Thoracic aorta (tissue), 2 donors: ENCODE measurements at places on chromosomes 13 and 19. TPM values are rescaled to one million over a fixed set of nuclear protein-coding genes. Genes with fewer than 3 reads are reported as not detected.

GRCh38 chr13:33045851-33046592 is 29.8 kb downstream of the KL start:
- no peak for DNase-seq
- H3K4me3 ChIP-seq = no peak overlapping the region
- H3K4me1 ChIP-seq = no peaks in the 10 kb centered on the region
- H3K27me3 ChIP-seq = no peaks in the 10 kb centered on the region
- H3K27ac ChIP-seq = no peak overlapping the region

- no peaks in the 10 kb centered on the region for H3K27me3 ChIP-seq
- DNase-seq = no peak
- H3K4me1 ChIP-seq = no peaks in the 10 kb centered on the region
- H3K27ac ChIP-seq = no peak overlapping the region
- no peaks in the 10 kb centered on the region for H3K36me3 ChIP-seq
Measured at GRCh38 chr19:30566681-30567420, 194.7 kb downstream of the ZNF536 start.

GRCh38 chr13:30898070-30898469 is 8.0 kb upstream of the MEDAG start:
- H3K27me3 ChIP-seq = no peaks in the 10 kb centered on the region
- peak overlapping the region; percentile 40 for H3K4me3 ChIP-seq
- DNase-seq = no peak
- H3K4me1 ChIP-seq = peaks cover 73% of the 10 kb centered on the region

DNA sequence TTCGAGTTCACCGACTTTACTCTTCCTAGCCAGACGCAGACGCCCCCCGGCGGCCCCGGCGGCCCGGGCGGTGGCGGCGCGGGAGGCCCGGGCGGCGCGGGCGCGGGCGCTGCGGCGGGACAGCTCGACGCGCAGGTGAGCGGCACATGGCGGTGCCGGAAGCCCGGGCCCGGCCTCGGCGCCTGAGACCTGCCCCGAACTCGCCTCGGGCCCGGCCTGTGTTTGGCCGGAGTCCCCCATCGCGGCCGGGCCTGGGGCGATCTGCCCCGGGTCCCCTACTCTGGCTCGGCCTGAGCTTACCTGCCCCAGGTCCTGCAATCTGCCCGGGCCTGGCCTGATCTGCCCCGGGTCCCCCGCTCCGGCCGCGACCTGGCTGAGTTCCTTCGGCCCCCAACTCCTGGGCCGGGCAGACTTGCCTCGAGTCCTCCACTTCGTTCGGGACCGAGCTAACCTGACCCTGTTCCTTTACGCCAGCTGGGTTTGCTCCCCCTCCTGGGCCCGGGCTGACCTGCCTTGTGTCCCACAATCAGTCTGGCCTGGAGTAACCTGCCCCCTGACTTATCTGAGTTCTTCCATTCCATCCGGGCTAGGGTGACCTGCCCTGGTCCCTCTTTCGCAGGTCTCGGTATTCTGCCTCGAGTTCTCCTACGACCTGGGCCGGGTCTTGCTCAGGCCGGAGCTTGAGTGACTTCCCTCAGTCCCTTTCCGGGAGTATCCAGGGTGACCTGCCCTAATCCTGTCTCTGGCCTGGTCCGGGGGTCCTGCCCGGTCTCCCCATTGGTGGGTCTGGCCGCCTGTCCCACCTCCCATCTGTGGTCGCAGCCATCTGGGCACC is 764 bp downstream of the UPF1 start:
- DNase-seq = no peak
- no peaks in the 10 kb centered on the region for H3K36me3 ChIP-seq

DNA sequence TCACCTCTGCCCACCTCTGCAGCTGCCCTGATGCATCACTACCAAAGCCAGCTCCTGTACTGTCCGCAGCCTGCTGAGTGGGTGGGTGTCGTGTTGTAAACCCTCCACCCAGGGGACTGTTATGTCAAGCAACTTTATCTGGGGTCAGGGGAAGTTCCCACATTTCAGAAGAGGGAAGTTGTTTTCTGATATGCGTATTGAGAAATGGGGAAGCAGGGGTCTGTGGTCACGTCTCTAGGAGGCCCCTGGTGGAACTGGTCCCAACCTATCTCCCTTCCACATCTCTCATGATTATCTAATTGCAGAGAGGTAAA is 31.2 kb downstream of the CLEC17A start:
- no peak for DNase-seq
- no peaks in the 10 kb centered on the region for H3K27me3 ChIP-seq
- no peak overlapping the region for H3K27ac ChIP-seq
- H3K4me1 ChIP-seq = no peaks in the 10 kb centered on the region
- H3K4me3 ChIP-seq = no peak overlapping the region

- no peaks in the 10 kb centered on the region for H3K36me3 ChIP-seq
- no peaks in the 10 kb centered on the region for H3K27me3 ChIP-seq
- no peak overlapping the region for H3K4me3 ChIP-seq
Measured at GRCh38 chr19:3243819-3244700, 19.6 kb downstream of the CELF5 start.

DNA sequence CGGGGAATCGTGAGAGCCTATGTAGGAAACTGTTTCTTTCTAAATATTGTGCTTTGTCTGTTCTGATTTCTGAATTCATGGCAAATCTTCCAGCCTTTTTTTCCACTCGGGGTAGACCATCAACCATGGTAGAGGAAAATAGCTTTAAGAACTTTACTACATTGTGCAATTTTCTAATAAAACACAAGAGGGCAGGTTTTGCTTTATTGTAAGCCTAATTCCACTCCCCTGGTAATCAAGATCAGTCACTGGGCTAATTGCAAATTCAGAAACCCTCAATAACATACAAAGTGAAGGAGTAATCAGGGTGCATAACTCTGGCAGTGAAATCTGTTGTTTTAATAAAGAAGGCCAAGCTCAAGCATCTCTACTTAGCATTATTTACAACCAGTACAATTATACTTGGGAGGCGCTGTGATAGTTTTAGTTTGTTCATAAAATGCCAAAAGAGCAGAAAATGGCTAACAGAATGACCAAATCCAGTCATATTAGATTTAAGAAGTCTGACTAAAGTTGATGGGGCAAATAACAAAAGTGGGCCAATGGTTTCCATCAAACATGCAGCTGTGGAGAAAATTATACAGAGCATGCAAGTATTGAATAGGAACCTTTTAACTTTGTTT is 43.8 kb downstream of the DCT start:
- no peak overlapping the region for H3K4me3 ChIP-seq
- H3K27me3 ChIP-seq = no peaks in the 10 kb centered on the region
- DNase-seq = no peak

DNA sequence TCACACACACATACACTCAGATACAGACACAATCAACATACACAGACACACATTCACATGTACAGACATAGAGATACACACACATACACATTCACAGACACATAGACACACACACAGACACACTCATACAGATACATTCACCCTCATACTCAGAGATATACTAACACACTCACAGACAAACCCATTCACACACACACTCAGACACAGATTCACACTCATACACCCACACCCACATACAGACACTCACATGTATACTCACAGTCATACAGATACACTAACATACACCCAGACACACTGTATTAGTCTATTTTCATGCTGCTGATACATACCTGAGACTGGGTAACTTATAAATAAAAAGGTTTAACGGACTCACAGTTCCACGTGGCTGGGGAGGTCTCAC is 30.8 kb downstream of the GJA3 start:
- H3K27me3 ChIP-seq = no peaks in the 10 kb centered on the region
- no peak overlapping the region for H3K27ac ChIP-seq
- H3K4me3 ChIP-seq = no peak overlapping the region
- no peak for DNase-seq
- H3K4me1 ChIP-seq = peaks cover 6% of the 10 kb centered on the region

Gene PODNL1
- 3.5 TPM for total RNA-seq

Gene PEAK3
- 3.0 TPM for total RNA-seq

Gene FUT2
- not detected for total RNA-seq
